BE2C (cell line): ENCODE measurements at places on chromosomes 12 and 14.
A peak's percentile ranks its signal among the peaks of the same experiment; 100 is the strongest.

- DNase-seq = no peak
Observed at GRCh38 chr12:58588770-58589169, 331.5 kb downstream of the LRIG3 start.

- peak; percentile 59 for DNase-seq
Observed at GRCh38 chr12:68835333-68835908, 27.4 kb downstream of the MDM2 start.

- no peak for DNase-seq
Observed at GRCh38 chr14:23589606-23590005, 11.0 kb upstream of the JPH4 start.

DNA sequence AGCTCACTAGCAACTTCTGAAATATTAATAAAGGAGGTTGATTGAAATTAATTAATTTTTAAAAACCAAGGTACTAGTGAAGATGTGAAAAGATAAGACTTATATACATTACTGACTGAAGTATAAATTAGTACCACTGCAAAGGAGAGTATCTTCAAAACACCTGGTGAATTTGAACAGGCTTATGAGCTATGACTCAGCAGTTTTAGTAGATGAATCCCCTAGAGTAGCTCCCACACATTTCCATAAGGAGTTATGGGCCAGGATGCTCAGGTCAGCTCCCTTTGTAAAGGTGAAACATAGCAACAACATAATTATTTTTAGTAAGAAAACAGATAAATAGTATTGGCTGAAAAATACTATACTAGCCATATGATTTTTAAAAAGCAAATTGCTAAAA is 218.6 kb downstream of the SYT1 start:
- no peak for DNase-seq

GRCh38 chr12:128240745-128241144 is 26.2 kb upstream of the TMEM132C start:
- DNase-seq = no peak

DNA sequence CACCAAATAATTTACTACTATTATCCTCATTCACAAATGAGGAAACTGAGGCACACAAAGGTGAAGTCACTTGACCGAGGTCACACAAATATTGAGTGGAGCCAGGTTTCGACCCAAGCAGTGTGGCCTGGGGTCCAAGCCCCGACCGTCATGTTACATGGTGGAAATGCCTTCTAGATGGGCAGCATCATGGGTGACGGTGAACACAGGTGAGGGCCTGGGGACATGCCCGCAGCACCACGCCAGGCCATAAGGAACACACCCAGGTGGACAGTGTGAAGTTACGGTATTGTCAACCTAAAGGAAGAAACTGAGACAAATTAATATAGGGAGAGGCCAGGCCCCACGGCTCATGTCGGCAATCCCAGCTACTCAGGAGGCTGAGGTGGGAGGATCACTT is 35.3 kb upstream of the DYNC1H1 start:
- DNase-seq = no peak

- DNase-seq = no peak
Observed at GRCh38 chr12:11767798-11768197, 118.3 kb downstream of the ETV6 start.

DNA sequence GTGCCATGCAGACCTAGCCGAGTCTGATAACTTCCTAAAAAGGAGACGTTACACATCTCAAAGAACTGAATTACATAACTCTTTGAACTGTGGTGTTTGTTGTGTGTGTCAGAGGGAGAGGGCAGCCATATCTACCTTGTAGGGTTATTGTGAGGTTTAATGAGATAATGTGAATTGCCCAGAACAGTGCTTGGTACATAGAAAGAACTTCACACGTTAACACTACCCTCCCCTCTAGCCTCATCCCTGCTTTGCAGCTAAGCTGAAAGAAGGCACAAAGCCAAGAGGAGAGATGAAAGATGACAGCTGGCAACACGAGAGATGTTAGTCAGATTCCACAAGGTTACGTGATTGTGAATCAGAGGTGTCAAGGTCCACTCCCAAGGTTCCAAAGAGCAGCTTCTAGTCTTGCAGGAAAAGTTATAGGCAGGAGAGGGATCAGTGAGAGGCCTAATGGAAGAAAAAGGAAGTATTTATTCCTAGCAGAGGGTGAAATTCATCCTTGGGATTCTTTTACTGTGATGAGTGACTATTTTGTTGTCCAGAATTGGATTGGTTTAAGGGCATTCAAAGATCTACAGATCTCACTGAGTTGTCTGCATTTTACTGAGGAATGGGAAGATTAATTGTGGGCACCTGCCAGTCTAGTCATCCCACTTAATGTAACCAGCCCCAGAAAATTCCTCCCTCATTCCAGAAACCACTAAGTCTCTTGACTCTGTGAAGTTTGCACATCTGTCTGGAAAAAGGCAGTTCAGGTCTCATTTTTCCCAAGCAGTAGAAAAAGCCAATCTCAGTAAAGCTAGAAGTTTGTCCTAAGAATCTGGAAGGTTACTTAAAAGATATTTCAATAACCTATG is 25.9 kb upstream of the WNK1 start:
- DNase-seq = no peak

- no peak for DNase-seq
Observed at GRCh38 chr12:128611736-128612135, 212.0 kb downstream of the SLC15A4 start.

- DNase-seq = peak; percentile 8
Observed at GRCh38 chr12:89160716-89161123, 191.6 kb downstream of the DUSP6 start.

DNA sequence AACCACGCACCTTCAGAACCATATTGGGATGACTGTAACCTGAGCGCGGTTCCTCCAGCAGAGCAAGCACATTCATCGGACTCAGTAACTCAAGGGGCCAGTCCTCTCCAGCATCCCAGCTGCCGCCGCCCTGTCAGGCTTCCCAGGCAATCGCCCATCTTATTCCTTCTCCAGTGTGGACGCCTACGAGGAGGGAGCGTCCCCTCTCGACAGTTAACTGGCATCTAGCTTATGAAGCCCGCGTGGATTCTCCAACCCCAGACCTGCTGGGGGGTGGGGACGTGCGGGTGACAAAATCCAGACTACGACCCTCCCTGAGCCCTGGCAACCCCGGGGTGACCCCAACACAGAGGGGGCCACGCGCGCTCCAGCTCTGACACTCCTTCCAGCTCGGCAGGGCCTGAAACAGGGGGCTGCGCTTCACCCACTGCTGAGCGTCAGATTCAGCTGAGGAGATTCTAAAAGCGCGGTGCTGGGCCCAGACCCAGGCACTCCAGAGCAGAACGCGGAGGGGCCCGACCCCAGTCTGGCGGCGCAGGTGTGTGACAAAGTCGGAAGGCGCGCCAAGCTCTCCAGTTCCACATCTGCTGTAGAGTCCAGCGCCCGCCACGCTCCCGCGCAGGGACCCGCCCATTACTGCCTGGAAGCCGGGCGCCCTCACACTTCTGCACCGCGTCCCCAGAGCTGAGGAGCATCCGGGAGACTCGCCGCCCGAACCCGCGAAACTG is 43.9 kb upstream of the ESR2 start:
- peak; percentile 77 for DNase-seq

- DNase-seq = no peak
Observed at GRCh38 chr12:5434647-5435560, 3.0 kb downstream of the NTF3 start.

DNA sequence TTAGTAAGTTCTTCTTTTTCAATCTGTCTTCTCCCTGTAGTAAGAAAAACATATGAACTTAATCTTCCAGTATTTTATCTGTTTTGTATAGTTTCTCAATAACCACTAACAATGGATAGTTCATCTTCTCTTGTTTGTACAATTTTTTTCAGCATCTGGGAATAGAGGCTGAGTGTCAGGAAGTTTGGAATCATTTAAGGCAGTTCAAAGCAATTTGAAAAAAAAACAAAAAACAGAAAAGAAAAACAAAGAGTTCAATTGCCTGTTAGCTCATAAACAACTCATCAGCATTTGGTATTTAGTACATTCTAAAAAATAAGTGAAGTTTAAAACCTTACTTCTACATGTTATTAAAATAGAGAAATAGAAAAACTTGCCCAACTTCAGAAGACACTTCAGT is 116.8 kb downstream of the PLCZ1 start:
- no peak for DNase-seq

GRCh38 chr14:68894802-68895703 is 84.0 kb downstream of the ACTN1 start:
- no peak for DNase-seq

DNA sequence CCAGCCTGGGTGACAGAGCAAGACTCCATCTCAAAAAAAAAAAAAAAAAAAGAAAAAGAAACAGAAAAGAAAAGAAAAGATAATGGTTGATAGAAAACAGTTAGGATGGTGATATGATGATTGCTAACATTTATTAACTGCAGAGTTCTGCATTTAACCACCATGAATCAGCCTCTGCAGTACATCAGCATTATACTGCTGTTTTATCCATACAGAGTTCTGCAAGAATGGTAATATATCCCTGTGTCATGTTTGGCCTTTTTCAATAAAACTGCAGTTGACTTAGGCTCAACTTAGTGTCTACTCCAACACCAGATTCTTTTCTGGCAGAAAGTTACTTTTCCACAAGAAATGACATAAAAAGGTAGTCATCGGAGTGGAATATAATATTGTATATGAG is 62.6 kb downstream of the DUSP6 start:
- DNase-seq = no peak

DNA sequence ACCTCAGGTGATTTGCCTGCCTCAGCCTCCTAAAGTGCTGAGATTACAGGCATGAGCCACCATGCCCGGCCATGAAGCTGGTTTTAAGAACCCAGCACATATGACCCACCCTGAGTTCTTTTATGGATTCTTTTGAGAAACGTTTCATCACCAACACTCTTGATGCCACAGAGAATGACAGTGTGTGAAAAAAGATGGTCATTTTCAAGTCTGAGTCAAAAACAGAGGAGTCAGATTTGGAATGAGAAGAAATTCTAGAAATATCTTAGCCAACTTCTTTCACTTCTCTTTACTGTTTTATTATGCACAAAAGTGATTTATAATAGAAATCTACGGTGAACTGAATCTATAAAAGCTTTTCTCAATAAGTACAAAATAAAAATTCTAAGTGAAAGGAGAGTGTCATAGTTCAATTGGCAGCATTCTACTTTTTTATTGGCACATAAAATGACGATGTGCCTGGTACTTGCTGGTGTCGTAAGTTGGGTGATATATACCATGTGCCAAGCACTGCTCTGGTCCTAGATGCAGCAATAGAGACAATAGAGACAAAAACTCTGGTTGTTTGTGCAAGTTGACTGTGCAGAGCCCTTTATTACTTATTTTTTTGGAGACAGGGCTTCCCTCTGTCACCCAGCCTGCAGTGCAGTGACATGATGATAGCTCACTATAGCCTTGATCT is 33.9 kb downstream of the CCDC177 start:
- no peak for DNase-seq

- DNase-seq = no peak
Observed at GRCh38 chr14:105465209-105466031, 9.2 kb upstream of the CRIP2 start.

GRCh38 chr14:61805451-61805850 is 43.2 kb downstream of the SNAPC1 start:
- no peak for DNase-seq

- DNase-seq = no peak
Observed at GRCh38 chr14:26841326-26841725, 243.5 kb upstream of the NOVA1 start.

GRCh38 chr12:50514526-50515276 is 9.9 kb downstream of the DIP2B start:
- no peak for DNase-seq

GRCh38 chr12:53602176-53602864 is 23.9 kb downstream of the ATF7 start:
- DNase-seq = no peak
